ENCODE measurements at places on chromosomes 4 and X.

- peak; percentile 55 for DNase-seq
Measured at GRCh38 chr4:77994194-77994721, 62.9 kb upstream of the FRAS1 start.

- DNase-seq: no peak
Measured at GRCh38 chr4:98098764-98099163, 44.5 kb downstream of the STPG2 start.

DNA sequence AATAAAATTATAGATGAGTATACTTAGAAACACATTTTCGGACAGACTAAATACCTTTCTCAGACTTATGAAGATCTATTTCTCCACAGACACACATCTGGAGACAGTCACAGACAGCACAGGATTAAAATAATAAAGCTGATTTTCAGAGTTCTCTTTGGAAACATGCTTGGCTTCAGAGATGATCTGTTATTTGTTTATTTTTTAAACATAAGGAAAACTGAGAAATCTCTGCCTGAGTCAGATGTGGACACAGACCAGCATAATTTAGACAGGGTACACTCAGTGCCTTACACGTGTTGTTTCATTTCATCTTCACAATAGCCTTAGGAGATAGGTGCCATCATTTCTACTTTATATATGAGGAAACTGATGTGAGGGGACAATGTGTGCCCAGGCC lies 92.1 kb downstream of the SLC9A7 start:
- DNase-seq: no peak

DNA sequence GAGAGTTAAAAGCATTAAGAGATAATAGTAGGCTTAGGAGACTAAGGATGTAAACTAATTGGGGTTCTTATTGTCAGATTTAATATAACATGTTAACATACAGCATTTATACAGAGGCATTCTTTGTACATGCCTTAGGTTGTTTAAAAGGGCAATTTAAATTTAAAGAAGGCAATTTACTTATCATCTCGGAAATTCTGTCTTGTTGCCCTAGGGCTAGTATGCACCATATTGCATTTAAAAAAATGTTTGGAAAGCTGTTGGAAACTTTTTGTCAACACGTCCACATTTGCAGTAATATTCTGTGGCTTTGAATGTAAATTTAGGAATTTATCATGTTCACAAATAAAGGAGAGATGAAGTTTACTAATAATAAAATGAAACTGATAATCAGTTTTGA lies 25.5 kb downstream of the GALNT7 start:
- DNase-seq: no peak

DNA sequence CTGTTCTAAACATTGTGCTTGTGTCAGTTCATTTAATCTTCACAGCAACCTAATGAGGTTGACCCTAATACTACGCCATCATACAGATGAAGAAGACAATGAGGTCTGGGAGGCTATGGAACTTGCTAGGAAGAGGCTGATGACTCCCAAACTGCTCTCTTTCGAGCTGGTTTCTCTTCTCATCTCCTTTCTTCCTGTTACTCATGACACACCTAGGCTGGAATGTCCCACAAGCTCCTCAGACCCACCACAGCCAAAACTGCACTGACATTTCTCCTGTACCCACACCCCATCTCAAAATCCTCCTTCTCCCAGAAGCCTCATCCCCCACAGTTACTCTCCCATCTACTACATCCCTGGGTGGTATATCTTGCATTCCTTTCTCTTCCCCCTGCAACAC lies 27.4 kb upstream of the PJA1 start:
- DNase-seq: no peak

DNA sequence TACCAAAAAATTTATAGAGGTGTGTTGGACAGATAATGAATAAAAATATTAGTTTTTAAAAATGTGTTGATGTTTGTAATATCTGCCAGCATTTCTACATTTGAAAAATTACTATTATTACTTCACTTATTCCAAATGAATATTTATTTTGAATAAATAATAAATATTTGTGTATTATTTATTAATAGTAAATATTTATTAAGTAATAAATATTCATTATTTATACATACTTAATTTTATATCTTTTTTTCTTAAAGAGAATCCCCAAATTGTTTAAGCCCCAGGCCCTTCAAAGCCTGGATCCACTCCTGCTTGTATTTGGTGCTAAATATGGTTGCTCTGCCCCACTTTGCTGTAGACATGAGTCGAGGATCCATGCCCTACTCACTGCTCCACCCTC lies 60.5 kb upstream of the HOPX start:
- DNase-seq: no peak

DNA sequence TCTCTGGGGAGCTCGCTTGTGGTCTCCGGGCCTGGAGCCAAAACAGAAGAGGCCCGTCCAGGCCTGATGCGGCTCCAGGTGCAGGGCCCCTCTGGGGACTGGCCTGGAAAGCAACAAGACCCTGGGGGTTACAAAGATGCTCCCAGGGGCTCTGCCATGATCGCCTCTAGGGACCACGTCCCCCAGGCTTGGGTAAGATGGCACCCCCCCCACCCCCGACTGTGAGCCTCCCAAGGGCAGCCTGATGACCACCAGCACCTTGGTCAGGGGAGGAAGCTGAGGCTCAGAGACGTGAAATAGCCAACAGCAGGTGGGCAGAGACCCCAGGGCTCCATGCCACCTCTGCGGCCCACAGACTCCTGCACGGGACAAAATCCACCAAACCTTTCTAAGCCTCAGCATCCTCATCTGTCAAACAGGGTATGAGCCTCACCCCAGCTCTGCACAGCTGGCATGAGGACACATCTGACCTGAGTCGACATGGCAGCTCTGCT lies 25.4 kb downstream of the C4orf50 start:
- no peak for DNase-seq

GRCh38 chr4:107155366-107155765 lies 119.3 kb upstream of the DKK2 start:
- DNase-seq: no peak

DNA sequence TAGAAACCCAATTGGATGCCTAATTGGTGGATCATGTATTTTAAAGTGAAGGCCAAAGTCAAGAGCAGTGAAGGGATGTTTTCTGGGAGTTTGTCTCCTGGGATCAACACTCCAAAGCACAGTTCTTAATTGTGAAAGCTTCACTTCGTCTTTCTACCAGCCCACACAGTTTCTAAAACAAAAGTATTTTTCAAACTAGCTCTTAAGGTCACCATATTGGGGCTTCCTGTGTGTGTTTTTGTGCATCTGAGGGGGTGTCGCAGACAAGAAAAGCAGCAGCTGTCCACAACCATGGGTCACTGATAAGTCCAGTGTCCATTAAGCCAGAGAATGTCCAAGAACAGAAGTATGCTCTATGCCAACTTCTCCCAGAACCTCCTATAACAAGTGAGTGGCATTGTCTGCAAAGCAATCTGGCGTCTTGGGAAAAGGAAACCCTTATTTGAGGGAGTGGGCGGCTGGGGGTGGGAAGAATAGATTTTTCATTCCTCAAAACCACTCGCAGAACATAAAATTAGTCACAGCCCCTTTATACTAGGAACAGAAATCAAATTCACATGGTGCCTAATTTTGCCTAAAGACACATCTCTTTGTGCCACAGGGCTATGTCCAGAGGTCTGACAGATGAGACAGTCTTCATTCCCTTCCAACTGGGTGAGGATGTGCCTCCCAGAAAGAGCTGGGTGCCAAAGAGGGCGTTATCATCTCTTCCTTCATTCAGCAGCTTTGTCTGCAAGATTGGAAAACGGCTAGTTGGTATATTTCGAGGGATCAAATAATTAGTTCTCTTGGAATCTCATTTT lies 610.4 kb downstream of the BCOR start:
- no peak for DNase-seq

DNA sequence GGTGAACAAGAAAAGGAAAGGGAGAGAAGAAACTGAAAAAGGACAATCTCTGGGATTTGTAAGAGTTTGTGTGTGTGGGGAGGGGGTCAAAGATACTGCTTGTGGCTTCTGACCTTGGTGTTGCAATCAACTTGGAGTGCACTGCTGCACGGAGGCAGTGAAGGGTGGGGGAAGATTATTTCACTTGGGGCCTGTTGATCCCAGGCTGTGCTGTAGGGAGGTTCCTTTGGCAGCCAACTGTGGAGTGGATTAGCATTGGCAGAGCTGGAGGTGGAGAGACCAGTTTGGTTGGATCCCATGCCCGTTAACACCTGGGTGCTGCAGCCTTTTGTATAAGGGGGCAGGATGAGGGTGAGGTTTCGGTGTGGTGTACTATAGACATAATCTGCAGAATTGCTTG lies 38.2 kb downstream of the AFF1 start:
- peak; percentile 56 for DNase-seq

DNA sequence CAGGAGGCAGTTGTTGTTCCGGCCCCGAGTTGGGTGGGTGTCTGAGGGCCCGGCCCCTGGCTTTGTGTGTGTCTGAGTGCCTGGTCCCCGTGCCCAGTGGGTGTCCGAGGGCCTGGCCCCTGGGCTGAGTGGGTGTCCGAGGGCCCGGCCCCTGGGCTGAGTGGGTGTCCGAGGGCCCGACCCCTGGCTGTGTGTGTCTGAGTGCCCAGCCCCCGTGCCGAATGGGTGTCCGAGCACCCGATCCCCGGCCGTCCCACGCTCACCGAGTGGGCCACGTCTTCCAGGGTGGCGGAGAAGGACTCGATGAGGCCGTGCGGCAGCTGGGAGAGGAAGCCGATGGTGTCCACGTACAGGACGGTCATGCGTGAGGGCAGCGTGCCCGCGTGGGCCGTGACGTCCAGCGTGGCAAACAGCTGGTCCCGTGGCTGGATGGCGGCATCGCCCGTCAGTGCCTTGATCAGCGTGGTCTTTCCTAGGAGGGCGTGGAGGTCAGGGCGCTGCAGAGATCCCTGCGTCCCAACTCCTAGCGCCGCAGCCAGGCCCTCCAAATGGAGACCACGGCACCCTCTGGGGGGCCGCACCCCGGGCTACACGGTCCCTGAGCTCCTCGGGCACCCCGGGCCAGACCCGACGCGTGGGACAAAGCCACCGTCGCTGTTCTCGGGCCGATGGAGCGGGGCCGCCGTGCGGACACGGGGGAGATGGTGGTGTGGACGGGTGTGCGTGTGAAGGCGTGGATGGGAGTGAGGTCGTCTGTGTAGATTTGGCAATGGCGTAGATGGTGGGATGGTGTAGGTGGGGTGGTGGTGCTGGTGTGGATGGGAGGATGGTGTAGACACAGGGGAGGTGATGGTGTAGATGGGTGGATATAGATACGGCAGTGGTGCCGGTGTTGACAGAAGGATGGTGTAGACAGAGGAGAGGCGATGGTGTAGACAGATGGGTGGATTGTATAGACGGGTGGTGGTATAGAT lies 7.2 kb downstream of the GTPBP6 start:
- no peak for DNase-seq

DNA sequence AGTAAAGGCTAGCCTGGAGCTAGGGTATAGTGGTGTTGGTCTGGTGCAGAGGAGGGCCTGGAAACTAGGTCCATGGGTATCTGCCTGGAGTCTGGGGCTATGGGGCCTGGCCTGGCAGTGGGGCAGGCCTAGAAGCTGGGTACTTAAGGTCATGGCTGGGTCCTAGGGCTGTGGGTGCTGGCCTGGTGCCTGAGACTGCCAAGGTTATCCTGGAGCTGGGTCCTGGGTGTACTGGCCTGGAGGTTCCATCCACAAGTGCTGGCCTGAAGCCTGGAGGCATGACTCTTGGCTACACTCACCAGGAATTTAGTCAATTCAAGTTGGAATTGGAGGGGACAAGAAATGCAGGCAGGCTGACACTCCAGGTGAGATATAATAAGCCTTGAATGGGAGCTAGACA lies 108.4 kb upstream of the ZCCHC13 start:
- DNase-seq: no peak

- no peak for DNase-seq
Measured at GRCh38 chrX:154998204-154998880, 24.2 kb downstream of the F8 start.

- DNase-seq: no peak
Measured at GRCh38 chr4:15233264-15233597, 194.6 kb upstream of the C1QTNF7 start.

DNA sequence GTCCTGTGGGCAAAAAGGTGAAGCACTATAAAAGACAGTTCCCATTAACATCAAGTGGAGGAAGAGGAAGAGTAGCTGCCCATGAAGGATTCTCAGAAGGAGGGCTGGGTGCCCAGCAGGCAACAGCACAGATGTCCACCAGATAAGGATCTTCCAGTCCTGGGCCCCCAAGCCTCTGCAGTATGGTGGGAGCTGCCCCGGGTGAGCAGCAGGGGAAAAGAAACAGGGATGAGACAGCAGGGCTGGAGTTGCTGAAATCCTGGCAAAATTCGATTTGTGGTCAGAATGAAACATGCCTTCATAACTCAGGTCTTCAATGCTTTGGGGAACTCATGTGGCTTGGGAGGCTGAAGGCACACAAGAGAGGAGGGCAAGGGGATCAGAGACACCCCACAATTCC lies 94.6 kb downstream of the RASL11B start:
- DNase-seq: no peak

- peak; percentile 42 for DNase-seq
Measured at GRCh38 chr4:127965803-127966175, 583 bp downstream of the ABHD18 start.

GRCh38 chrX:13937370-13938050 lies 92.2 kb downstream of the GEMIN8 start:
- DNase-seq: peak; percentile 2

DNA sequence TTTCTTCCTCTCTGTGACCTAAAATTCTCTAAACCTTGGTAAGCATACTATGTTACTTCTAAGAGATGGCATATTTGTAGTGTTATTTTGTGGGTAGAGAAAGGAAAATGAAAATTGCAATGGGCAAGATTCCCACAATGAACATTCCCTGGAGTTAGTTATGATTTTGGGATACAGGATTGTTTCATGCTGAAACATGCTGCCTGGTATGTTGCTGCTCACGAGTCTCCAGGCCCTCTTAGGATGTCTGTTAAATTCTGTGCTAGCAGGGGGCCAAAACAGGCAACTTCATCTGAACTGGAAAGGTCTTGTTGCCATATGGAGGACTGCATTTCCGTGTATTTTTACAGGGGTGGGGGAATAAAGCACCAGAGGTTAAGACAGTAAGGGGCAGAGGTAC lies 18.9 kb upstream of the MSMO1 start:
- no peak for DNase-seq

DNA sequence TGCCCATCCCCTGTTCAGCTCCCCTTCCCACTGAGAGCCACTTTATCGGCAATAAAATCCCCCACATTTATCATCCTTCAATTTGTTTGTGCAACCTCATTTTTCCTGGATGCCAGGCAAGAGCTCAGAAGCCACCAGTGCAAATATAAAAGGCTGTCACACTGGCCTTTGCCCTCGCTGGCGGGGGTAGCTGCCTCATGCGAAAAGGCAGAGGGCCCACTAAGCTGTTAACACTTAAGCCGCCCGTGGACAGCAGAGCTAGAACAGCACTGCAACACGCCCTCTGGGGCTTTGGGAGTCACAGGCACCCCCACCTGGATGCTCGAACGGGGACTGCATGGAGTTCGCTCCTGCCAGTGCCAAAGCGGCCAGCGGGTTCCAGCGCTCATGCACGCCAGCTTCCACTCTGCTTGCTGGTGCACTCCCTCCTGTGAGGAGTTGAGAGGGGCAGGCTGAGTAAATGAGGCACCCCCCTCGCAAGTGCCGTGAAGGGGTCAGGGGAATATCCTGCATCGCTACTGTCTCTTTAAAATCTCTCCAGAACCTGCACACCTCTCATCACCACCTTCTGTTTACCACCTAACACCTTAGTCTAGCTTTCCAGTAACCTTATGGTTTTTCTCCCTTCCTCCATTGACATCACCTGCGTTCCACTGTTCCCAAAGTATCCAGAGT lies 99.5 kb downstream of the SORBS2 start:
- no peak for DNase-seq

Data from Calu3 (cell line).